ENCODE measurements at places on chromosomes 12 and 14.

- DNase-seq, result no peak
Measured at GRCh38 chr12:65561798-65562382, 262.4 kb upstream of the HMGA2 start.

GRCh38 chr12:94228488-94228907 is 80.1 kb downstream of the PLXNC1 start:
- DNase-seq, result no peak

DNA sequence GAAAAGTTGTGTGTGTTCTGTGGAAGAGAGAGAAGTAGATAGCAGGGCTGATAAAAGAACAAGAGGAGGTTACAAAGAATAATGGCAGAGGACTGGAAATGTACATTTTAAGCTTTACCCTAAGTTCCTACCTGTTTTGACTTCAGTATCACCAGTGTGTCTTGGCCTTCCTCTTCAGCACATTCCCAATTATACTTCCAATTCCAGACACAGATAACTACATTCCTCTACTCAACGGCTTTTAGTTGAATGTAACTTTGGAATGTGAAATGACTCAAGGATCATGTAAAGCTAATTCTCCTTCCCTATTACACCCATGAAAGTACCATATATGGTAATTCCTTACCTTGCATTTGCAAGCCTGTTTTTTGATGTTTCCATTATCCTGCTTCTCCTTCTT is 5.0 kb downstream of the MGST1 start:
- no peak for DNase-seq

GRCh38 chr12:29725587-29726320 is 58.0 kb downstream of the TMTC1 start:
- DNase-seq, result no peak

DNA sequence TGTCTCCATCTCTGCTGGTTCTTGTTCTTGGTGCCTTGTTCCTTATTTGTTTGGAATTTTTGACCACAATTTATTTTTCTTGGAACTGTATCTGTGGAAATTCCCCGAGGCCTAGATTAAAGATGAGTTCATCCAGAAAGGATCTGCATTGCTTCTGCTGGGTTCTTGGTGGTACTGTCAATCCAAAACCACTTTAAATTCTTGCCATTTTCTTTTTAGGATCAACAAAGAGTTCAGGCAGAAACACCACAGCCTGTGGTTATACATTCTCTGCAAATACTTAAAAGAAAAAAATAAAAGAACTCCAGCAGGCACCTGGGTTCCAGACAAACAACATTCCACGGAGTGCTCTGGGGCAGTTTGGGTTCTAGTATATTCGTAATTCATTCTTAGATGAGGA is 6.0 kb upstream of the VAMP1 start:
- DNase-seq, result no peak

- DNase-seq, result no peak
Measured at GRCh38 chr12:33706927-33707326, 267.3 kb upstream of the SYT10 start.

DNA sequence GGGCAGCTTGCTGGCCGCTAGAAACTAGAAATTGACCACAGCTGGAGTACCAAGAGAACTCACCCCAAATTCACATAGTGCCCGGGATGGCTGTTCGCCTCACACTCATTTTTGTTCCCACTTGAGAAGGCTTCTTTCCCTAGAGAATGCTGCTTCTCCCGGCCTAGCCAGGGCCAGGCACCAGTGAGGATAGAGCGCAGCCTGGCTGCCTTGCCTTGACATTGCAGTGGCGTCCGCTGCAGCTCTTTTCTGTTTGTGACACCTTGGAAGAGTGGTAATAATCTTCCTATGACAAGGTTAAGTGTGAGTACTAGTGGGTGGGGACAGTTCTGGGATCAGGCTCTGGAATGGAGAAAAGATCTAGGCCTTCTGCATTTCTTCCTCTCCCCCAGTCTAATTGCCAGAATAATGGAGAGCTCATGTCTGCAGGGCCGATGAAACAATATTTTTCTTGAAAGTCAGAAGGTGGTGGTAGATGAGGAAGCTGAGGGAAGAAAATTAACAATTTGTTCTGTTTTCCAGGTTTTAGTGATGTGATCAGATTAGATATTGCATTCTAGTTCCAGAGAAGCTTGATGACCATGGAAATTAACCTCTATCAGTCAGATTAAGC is 3.7 kb downstream of the TMEM253 start:
- DNase-seq, result no peak

DNA sequence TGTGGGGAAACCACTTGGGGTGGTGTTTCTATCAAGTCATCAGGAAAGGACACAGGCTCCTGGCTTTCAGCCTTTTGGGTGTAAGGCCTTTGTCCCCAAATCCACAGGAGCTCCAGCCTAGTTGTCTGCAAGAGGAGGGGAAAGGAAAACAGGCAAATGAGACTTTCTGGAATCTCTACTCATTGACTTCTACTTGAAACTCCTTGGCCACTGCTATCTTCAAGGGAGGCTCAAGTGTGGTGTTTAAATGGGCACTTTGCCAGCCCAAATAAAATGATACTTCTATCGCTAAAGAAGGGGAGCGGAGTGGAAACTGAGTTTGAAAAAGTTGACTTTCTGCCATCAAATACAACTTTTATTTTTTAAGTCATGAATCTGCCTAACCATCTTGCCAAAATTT is 445.9 kb upstream of the RGS6 start:
- DNase-seq, result no peak

DNA sequence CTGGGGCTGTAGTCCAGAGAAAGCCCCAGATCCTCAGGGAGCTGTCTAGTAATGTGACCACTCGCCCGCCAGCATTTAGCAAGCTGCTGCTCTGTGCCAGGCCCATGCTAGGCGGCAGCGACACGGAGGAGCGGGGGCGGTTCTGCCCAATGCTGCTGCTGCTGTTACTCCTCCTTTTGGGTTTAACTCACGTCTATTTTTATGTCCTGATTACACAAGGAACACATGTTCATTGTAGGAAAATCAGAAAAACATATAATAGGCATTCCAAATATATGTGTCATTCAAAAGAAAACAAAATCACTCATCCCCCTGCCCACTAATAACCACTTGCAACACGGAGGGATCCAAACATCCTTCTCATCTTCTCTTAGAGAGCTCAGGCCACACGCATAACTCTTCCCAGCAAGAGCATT is 30.4 kb downstream of the CCDC92 start:
- DNase-seq, result no peak

GRCh38 chr14:61213920-61214319 is 67.2 kb downstream of the TMEM30B start:
- DNase-seq, result no peak

DNA sequence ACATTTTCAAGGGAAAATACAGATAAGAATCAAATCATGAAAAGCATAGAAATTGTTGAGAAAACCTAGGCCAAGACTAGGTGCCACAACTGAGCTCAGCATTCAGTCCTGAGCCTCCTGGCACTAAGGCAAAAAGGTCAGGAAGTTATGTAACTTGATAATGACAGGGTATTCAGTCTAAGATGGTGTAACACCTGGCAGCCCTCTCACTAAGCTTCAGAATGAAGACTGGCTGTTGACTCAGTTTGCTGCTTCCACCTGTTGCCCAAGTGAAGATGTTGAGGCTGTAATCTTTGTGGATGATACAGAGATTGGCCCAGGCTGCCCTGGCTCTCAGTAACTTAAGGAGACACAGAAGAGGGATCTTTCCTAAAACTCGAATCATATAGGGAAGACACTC is 19.6 kb downstream of the PROX2 start:
- DNase-seq, result no peak

- DNase-seq, result no peak
Measured at GRCh38 chr12:130973906-130974305, 20.2 kb downstream of the ADGRD1 start.

DNA sequence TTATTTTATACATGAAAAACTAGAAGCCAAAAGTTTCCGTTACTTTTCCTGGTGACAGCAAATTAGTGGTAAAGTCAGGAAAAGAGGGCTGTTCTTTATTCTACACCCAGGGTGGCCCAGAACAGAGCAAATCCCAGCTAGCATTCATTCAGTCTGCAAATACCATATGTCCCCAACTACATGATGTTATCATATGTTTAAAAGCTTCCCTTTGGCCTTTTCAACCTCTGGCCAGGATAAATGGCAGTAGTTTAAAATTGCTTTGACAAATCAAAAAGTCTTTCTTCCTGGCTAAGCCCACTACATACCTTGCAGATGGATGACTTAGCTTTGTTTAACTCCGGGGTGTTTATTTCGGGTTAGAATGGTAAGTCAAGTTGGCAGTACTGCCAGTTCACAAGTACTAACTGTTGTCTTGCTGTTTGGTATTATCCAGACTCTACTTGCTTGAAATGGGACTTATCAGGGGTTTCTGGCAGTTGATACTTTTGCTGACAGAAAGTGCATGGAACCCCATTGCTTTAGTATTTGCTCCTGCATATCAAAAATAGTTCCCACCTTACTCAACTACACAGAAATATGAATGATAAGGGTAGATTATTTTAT is 69.7 kb downstream of the PKP2 start:
- no peak for DNase-seq

- no peak for DNase-seq
Measured at GRCh38 chr12:25938581-25938980, 19.9 kb upstream of the RASSF8 start.

- no peak for DNase-seq
Measured at GRCh38 chr12:89073027-89073398, 279.3 kb downstream of the DUSP6 start.

DNA sequence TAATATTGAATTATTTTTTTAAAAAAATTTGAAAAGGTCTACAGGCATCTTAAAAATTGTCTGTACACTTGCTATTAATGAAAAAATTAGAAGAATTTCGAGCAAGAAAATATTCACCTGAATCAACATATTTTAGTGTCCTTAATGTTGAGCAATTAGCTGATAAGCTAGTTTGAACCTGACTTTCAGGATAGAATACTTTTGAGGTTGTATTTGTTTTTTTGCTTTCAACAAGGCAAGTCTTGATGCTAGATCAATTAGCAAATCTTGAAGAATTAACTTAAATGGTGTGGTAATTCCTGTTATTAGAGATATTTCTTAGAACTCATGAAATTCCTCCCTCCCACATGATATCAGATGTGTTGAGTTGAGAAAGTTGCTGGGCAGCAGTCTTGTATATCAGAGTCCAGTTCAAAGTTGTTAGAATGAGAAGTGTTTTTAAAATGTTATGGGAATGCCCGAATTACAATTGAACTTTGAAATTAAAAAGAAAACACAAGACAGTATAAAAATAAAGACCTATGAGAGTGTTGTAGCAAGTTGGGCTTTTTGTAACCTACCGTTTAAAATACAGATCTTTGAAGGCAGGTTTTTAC is 119.2 kb downstream of the TRMT5 start:
- no peak for DNase-seq

GRCh38 chr12:90331821-90332220 is 623.2 kb downstream of the CCER1 start:
- no peak for DNase-seq

GRCh38 chr12:38875586-38876228 is 29.7 kb downstream of the CPNE8 start:
- DNase-seq, result no peak

GRCh38 chr12:66115071-66115600 is 15.4 kb downstream of the LLPH start:
- no peak for DNase-seq

DNA sequence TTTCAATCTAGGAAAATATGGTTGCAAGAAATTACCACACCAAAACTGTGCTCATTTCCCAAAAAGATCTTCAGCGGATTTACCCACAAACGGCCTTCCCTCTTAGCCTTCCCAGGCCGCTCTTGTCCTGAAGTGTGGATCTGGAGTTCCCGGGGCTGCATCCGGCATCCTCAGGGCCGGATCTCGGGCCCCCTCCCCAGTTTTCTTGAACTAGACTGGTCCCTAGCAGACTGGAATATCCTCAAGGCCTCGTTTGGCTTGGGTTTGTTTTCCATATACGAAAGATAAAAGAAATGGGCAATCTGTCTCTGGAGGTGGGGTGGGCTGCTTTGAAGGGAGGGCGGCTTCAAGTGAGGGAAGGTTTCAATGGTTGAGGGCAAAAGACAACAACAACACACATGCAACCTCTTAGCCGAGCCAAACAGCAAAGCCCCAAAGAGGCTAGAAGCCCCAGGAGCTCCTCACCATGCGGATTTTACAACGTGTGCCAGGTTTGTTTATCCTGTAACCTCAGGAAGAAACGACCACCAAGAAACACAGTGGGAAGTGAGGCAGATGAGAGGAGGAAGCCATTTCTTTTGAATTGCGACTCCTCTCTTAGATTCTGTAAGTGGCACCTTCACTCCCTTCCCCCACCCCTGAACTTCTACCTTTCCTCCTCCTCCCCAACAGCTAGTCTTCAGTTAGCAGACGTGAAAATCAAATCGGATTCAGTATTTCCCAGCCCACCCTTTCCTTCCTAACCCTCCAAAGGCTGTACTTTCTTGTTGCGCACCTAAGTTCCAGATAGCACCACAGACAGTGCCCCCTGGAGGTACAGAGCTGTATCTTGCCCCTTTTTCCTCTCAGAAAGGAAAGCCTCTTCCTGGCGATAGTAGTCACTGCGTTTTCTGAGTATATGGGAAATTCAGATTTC is 2.6 kb downstream of the MYF6 start:
- DNase-seq, result no peak

- DNase-seq, result no peak
Measured at GRCh38 chr12:115740586-115741155, 536.8 kb downstream of the MED13L start.

DNA sequence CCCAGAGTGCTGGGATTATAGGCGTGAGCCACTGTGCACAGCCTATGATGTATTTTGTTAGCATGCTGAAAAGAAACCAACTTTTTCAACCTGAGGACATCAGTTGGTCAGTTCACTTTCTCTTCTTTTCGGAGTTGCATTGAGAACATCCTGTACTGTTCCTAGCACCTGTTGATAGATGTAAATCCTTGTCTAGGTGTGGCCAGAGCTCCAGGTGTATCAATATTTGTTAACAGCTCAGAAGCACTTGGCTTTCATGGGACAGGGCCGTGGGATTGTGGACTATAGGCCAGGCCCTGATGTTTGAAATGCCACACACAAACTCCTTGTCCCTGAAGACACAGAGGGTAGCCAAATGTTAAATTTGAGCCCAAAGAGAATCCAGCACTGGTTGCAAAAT is 14.9 kb downstream of the HCAR2 start:
- no peak for DNase-seq

- DNase-seq, result no peak
Measured at GRCh38 chr12:57454566-57455373, at the start of gene INHBE. INHBE (plus strand) TSS chr12:57455307; CDS start chr12:57455537, 230 bp downstream.

DNA sequence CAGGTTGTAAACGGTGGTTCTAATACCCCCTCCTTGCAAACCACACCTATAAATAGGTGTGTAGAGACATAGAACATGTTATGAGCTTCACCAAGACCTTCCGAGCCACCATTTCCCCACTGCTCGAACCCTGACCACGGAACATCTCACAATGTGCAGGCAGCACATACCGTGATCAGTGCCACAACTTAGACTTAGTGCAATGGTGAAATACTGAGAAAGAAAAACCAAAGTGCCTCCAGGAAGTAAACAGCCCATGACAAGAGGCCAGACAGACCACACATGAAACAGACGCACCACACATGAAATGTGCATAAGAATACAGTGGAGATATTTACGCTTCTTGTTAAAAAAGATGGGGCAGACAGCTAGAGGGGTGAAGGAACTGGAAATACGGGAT is 166.9 kb upstream of the CCND2 start:
- DNase-seq, result no peak

GRCh38 chr12:3315201-3315661 is 175.8 kb upstream of the PRMT8 start:
- no peak for DNase-seq
